ENCODE measurements at places on chromosomes 7 and 10.

DNA sequence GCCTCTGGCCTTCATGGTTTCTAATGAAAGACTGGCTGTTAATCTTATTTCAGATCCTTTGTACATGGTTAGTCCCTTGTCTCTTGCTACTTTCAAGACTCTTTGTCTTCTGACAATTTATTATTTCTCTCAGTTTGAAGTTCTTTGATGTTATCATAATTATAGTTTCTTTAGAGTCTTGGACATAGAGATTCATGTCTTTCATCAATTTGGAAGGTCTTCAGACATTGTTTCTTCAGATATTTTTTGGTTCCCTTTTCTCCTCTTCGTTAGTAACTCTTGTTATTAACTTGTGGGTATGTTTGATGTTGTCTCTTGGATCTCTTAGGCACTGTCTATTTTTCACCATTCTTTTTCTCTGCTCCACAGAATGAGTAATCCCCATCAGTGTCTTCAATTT is 8.7 kb downstream of the ZNF37A start:
- no peak for DNase-seq

DNA sequence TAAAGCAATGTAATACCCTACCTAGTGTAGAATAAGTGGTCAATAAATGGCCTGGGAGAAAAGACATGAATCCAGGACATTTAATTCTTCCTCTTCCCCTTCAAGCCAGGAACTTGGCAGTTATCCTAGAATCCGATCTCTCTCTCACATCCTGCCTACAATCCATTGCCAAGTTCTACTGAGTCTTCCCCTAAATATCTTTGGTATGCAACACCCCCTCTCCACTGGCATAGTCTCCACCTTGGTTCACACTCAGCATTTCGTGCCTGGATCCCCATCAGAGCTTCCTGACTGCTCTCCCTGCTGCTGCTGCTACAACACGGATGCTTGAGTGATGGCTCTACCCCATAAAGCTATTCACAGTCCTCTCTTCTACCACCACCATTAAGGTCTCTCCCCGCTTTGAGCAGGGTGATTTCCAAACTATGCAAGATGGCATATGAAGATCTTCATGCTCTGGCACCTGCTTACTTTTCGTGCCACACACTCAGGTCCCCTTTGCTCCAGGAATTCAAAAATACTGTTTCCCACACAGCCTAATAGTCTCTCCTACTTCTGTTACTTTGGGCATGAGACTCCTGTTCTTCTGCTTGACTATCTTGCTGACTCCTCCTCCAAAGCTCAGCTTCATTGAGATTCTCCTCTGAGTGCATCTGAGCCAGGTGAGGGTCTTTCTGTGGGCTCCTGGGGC is 4.8 kb downstream of the ANK3 start:
- DNase-seq = no peak

DNA sequence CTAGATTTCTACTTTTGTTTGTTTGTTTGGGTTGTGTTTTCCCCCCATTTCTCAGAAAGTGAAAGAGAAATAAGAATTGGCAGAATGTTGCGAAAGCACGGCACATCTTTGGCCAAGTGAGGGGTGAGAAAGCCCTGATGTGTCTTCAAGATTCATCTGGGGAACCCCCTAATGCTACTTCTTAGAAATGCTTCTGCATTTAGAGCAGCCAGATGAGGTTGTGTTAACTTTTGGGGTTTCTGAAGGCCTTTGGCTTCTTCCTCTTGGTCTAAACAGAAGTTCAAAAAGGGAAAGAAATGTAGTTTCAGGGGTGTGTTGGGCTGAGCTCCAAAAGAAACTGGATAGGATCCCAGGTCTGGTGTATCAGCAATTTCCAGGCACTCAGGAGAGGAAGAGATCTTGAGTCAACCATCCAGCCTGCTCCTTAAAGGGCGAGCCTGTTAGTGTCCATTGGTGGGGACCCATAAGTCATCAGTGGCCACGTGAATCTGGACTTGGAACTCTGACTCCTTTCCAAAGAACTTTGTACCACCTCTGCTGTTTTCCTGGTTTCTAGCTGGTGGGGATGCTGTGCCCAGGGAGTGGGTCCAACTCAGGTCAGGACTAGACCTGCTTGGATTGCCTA is 6.5 kb downstream of the DUSP5 start:
- peak; percentile 38 for DNase-seq

- no peak for DNase-seq
Measured at GRCh38 chr7:117582219-117582704, 102.4 kb downstream of the CFTR start.

GRCh38 chr10:96858706-96859050 is 26.6 kb downstream of the LCOR start:
- no peak for DNase-seq

GRCh38 chr10:124303662-124304418 is 114.9 kb downstream of the OAT start:
- DNase-seq = no peak

DNA sequence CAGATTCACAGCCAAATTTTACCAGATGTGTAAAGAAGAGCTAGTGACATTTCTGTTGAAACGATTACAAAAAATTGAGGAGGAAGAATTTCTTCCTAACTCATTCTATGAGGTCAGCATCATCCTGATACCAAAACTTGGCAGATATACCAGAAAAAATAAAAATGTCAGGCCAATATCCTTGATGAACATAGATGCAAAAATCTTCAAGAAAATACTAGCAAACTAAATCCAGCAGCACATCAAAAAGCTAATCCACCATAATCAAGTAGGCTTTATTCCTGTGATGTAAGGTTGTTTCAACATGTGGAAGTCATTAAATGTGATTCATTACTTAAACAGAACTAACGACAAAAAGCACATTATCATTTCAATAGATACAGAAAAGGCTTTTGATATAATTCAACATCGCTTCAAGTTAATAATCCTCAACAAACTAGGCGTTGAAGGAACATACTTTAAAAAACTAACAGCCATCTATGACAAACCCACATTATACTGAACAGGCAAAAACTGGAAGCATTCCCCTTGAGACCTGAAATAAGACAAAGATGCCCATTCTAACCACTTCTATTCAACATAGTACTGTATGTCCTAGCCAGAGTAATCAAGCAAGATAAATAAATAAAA is 807.7 kb upstream of the ZWINT start:
- DNase-seq = no peak

DNA sequence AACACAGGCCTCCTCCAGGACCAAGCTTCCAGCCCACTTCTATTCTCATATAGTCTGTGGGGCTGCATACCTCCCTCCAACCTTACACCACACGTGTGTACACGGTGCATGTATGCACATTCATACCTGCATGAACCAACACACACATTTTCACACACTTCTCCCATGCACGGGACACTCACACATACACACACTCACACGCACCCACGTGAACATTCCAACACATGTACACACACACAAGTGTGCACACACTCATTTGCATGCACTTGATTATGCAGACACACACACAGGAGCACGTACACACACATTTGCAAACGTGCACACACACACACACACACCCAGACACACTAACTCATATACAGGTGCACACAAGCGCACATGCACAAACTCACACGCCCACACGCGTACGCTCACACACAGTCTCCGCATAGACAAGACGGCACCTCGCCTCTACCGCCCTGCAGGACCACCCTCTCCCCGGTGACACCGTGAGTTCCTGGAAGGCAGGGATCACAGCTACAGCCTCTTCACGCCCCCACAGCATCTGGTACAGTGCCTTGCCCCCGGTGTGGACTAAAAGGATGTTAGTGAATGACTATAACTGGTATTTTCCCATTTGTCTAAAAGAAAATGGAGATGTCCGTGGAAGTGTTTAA is 263.8 kb downstream of the PTPRN2 start:
- DNase-seq = no peak

DNA sequence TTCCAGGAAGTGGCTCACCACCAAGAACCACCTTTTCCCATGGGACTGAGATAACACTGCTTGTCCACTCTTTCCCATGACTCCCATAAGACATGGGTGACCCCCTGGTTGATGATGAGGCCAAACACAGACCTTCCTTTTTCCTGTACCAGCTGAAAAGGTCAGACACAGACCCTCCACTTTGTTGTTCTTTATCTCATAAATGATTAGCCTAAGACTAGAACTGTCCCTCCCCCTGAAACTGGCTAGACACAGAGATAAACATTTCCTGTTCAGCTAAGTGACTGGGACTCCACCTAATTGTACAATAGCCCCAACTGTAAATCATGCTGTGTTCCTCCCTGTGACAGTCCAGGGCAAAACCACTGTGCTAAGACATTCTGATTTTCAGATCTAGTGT is 8.2 kb upstream of the NRG3 start:
- DNase-seq = no peak

DNA sequence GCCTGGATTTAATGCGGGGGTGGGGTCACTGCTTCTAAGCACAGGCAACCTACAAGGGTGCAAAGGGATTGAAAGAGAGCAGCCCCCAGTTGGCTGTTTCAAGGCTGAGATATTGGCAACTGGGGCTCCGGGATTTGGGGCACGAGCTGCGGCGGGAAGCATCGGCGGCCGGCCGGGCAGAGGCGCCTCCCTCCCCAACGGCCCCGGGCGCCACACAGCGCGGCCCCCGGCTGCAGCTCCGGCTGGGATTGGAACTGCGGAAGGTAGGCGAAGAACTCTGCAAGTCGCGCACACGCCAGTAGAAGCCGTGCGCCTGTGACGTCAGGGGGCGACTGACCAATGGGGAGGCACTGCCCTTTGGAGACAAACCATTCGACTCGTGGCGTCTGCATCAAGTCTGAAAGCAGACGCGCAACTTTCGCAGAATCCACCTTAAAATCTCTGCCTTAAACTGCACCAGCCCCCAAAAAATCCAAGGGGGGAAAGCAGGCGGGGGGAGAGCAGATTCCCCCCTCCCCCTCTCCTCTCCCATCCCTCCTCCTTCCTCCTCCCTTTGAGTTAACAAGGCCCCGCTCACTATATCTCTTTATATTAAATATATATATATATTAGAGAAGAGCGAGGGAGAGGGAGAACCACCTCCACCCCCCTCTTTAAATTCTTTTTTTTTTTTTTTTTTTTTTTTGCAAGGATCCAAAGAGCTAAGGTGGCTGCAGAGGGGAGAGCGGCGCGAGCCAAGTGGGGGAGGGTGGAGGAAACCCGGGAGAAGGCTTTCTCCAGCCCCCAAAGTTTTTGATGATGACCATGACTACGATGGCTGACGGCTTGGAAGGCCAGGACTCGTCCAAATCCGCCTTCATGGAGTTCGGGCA is at the start of gene DLX6:
DLX6 (plus strand) TSS at position 371 of the 872 bp plus-strand sequence; CDS start at position 796, 425 bp downstream.
- no peak for DNase-seq

GRCh38 chr10:79140085-79140793 is 71.5 kb downstream of the ZMIZ1 start:
- no peak for DNase-seq

- DNase-seq = no peak
Measured at GRCh38 chr10:128380946-128381345, 254.7 kb upstream of the MKI67 start.

- no peak for DNase-seq
Measured at GRCh38 chr7:152477079-152477478, 41.3 kb upstream of the KMT2C start.

GRCh38 chr10:103125323-103126267 is 67.5 kb downstream of the NT5C2 start:
- no peak for DNase-seq

- no peak for DNase-seq
Measured at GRCh38 chr7:91293840-91294239, 29.6 kb downstream of the FZD1 start.

- DNase-seq = no peak
Measured at GRCh38 chr7:149544028-149544427, 46.4 kb upstream of the ZNF746 start.

DNA sequence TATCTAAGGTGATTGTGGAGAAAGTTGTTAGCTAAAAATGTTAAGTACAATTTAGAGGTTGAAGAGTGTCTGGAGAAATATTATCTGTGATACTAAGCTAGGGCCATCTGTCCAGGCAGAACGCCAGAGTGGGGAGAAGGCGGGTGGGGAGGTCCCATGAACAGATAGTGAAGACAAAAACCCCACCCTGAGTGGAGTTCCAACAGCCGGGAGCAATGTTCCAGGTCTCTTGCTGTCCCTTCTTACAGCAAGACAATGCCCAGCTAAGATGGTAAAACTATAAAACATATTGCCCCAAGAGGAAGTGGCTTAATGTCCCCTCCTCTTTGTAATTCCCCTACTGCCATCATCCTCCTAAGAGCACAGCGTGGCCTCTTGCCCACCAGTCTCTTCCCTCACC is 10.4 kb upstream of the IL15RA start:
- no peak for DNase-seq

- no peak for DNase-seq
Measured at GRCh38 chr10:33833566-33833965, 499.1 kb upstream of the NRP1 start.

DNA sequence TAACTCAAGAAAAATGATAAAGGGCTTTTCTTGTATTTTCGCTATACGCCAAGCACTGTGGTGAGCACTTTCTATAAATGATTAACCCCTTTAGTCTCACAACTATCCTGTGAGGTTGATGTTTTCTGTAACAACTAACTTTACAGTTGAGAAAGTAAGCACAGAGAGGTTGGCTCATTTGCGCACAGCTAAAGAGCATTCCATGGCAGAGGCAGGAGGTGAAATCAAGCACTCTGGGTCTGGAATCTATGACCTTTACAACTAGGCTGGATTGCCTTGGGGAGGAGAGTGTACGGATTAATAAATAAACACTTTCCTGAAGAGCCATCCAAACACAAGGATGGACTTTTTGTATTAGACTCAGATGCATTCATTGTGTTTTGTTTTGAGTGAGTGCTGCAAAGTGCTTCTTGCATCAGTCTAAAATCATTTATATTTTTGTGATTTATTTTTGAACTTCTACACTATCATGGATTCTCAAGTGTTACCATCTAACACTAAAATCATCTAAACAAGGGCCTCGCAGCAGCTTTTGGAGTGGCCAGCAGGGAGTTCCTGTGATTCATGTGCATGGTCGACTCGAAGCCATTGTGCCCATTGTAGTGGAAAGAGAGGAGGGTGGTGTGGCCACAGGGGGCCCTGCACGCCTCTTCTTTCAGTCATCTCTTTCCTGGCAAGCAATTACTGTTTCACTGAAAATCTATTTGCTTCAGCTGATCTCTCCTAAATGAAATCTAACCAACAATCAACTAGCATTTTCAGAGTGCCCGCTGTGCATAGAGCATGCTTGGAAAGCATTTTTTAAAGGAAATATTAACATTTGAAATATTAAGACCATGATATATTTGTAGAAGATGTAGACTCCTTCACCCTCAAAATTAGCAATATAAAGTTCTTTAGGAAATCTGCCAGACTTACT is 633.4 kb upstream of the COBL start:
- no peak for DNase-seq

GRCh38 chr10:44760513-44760912 is 150.6 kb upstream of the TMEM72 start:
- DNase-seq = no peak

- DNase-seq = no peak
Measured at GRCh38 chr10:124157271-124157681, 63.9 kb upstream of the CHST15 start.

- DNase-seq = no peak
Measured at GRCh38 chr7:108251700-108252099, 121.5 kb upstream of the LAMB4 start.

DNA sequence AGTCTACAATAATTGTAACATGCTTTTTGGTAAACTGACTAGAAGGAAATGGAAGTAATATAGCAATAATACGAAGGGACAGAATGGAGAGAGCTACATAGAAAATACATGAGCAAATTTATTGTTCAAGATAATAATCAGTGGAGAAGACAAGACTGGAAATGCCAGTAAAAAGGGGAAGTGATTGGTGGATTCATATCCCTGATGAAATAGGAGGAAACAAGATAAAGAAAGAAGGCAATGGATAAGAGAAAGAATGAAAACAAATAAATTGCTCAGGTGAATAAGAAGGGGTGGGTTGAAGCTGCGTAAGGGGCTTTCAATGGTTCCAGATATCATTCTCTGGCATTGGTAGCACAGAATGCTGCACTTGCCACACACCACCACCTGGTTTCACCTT is 135.9 kb downstream of the LRRN3 start:
- no peak for DNase-seq

All from activated T-helper 9 cell treated with anti-CD3 and anti-CD28 coated beads, Interleukin-2, amount 50 U/mL, for 16 hours (primary cell).